ENCODE measurements at places on chromosomes 7 and 10.

GRCh38 chr10:127787873-127788272, 50.9 kb downstream of the FOXI2 start:
- no peak for DNase-seq

- no peak for DNase-seq
Observed at GRCh38 chr10:55813451-55814170, 547.4 kb downstream of the ZWINT start.

DNA sequence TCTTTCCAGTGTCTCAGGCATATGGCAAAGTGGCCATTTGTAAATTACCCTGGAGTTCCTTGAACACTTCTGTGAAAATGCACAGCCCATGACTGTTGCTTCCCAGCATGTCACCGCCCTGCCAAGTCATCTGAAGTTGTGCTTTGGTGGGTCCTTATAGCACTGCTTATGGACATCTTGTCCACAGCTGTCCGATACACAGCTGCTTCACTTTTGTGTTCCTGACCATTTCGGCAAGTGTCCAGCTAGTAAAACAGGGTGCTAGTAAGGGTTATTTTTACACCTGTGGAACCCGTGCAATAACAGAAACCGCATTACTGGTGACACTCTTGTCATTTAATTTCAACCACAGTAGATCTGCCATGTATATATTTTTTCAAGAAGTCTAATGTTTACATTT, 29.7 kb downstream of the PIP4K2A start:
- DNase-seq = no peak

GRCh38 chr7:25333296-25333928, 105.1 kb upstream of the NPVF start:
- DNase-seq = no peak

- no peak for DNase-seq
Observed at GRCh38 chr7:33998476-33998875, 93.1 kb downstream of the BMPER start.

DNA sequence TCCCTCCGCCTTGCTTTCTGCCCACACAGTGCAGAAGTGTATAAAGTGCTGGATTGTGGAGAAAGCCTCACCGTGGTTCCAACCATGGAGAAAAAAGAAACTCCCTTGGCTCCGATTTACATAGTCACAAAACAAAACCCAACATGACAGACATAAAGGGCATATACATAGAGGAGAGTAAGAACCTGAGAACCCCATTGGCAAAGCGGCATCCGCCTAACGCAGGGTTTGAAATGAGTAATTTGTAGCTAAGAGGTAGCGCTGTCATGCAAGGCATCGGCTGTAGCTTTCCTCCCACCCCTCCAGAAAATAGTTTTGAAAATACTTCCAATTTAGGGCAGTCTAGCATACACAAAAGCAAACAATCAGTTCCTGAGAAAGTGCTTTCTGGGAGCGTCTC, 126.0 kb upstream of the NRBF2 start:
- no peak for DNase-seq

Measured in AG09319 (cell line).